HS-5 (cell line): ENCODE measurements at places on chromosomes 16 and 17.

DNA sequence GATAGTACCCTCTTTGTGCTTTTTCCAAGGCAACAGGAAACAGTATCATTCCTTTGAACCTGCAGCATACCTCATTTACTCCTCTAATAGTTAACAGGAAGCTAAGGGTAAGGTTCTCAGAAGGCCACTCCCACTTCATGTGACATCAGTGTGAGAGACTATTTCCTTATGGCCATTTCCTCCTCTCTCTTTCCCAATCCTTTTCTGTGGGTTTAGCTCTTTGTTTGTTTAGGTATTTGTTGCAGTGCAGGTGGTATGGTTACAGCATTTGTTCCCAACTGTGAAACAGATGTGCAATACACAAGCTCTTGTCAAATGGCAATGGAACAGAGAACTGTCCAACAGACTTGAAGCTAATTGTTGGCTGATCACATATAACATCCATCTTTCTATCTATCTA lies 14.7 kb downstream of the TMC5 start:
- no peak for DNase-seq

GRCh38 chr16:15572329-15573001 lies 70.5 kb downstream of the MARF1 start:
- peak; percentile 39 for DNase-seq

DNA sequence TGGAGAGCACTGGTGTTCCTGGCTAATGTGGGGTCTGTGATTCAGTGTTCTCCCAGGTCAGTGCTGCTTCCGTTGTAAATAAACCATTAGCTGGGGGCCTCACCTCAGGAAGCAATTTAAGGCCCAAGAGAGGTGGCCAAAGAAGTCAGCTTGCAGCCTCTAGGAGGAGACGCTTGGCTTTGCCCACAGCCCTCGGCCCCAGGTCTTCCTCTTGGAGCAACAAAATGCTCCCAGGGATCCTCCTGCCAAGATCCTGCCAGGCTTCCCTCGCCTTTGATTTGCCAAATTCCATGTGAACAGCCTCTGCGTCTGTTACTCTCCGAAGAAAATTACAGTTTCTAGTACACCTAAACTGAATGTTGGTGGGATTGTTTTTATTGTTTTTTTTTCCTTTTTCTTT lies 62.4 kb upstream of the TBX2 start:
- DNase-seq: no peak

- DNase-seq: no peak
These were observed 175.1 kb downstream of the FOXL1 start for GRCh38 chr16:86753399-86753798.

DNA sequence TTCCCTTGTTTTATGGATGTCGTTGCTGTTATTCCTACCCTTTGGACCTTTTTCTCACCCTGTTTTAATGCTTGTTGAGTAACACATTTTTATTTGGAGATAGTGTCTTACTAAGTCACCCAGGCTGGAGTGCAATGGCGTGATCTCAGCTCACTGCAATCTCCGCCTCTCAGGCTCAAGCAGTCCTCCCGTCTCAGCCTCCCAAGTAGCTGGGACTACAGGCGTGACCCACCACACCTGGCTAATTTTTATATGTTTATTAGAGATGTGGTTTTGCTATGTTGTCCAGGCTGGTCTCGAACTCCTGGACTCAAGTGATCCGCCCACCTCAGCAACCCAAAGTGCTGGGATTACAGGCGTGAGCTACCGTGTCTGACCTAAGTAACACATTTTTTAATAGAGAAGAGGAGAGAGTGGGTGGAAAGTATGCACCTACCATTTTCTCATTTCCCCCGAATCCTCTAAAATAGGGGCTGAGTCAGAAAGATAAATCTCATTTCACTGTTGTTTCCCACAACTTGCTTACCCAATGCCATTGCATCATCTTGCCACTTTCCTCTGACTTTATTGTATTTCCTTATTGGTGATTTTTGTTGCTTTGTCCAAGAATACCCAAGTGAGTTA lies 7.0 kb downstream of the DHX40 start:
- DNase-seq: no peak

- DNase-seq: no peak
These were observed 3.7 kb upstream of the SSTR2 start for GRCh38 chr17:73160980-73161630.

DNA sequence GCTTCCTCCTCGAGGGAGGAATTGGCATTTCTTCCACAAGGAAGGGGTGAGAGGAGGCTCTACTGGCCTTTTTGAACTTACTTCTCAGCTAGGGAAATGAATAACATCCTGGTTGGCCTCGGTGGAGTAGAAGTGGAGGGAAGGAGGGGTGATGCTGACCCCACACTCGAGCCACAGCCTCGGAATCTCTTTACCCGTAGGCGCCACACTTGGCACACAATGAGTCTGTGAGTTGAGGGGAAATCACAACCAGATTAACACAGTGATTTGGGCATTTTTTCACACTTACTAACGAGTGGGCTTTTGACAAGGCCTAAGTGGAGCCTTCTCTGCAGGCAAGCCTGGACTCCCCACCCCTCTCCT lies 47.3 kb upstream of the TBX2 start:
- DNase-seq: no peak

DNA sequence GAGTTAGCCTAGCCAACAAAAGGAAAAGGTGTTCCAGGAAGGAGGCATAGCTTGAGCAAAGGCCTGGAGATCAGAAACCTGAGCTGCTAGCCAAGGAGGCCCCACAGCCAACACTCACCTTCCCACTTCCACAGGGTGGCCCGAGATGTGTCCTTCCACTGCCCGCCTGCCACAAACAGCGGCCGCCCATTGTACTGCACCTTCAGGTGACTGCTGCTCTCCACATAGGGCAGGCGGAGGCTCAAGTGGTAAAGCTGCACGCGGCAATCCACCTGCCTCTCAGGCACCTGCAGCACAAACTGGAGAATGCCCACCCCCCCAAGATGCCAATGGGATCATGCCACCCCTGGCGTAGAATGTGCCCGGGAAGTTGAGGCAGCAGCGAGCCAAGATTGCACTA lies 111.5 kb downstream of the RMI2 start:
- DNase-seq: no peak

- no peak for DNase-seq
These were observed 10.0 kb downstream of the CMC2 start for GRCh38 chr16:80996688-80997138.

GRCh38 chr17:74842146-74842598 lies 17.5 kb downstream of the GRIN2C start:
- DNase-seq: no peak

DNA sequence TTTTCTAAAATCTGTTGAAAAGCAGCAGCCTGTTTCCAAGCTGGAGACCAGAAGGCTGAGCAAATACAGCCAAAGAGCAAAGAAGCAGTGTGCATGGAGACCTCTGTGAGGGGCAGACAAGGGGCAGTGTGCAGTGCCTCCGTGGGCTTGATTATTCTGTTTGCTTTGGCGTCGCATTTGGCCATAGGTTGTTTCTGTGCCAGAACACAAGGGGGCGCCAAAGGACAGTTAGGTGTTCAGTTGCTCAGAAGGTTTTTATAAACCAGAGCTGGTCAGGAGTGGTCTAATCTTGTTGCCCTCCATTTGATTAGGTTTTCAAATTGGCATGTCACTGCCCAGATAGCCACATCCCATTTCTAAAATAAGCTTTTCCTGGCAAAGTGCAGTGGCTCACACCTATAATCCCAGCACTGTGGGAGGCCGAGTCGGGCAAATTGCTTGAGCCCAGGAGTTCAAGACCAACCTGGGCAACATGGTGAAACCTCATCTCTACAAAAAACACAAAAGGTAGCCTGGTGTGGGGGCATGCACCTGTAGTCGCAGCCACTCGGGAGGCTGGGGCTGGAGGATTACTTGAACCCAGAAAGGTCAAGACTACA lies 10.6 kb downstream of the MYH3 start:
- peak; percentile 9 for DNase-seq

DNA sequence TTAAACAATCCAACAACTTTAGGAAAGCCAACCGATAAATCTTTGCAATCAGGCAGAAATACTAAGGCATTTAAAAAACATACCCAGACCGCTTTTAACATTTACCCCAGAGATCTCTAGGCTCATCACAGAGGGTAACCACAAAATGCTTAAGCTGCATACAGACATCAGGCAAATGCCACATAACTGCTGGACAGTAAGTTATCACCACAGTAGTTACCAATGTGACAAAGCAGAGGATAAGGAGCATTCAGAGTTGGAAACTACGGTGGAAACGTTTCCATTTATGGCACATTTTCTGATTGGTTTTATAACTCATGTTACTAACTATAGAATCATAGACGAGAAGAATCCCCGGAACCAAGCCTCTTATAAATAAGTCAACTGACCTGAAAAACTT lies 77.5 kb downstream of the KANSL1 start:
- no peak for DNase-seq

DNA sequence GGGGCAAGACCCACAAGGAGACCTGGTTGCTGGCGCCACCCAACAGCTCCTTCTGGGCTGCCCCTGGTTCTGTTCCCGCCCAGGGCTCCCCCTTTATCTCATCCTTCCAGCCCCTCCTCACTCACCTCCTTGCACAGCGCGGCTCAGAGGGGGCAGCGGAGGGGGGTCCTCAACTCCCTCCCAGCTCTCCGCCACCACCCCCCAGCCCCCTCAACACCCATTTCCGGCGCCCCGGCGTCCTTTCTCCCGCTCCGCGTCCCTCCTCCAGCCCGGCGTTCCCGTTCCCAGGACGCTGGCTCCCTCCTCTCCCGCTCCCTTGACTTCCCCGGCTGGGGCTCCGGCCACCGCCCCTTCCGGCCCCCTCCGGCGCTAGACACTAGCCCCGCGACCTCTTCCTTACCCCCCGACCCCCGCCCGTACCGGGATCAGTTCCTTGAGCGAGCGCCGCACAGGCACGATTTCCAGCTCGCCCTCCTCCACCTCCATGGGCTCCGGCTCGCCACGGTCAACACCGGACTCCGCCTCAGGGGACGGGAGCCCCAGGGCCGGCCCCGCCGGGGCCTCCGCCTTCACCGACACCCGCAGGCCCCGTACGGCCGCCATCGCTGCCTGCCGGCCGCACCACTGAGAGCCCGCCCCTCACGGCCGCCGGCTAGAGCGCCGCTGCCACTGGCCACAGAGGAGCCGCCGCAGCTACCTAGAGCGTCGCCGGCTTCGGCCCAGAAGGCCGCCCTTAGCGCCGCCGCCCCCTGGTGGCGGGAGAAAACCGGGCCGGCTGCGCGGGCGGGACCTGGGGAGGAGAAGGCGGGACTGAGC lies at the start of gene NCBP3:
NCBP3 (minus strand) TSS at position 626 of the 816 bp plus-strand sequence; CDS start at position 603, 23 bp downstream.
- DNase-seq: peak; percentile 50

- DNase-seq: no peak
These were observed at the start of gene TUBB3 for GRCh38 chr16:89922884-89923639. TUBB3 (plus strand) TSS chr16:89923342; CDS start chr16:89923402, 60 bp downstream.

DNA sequence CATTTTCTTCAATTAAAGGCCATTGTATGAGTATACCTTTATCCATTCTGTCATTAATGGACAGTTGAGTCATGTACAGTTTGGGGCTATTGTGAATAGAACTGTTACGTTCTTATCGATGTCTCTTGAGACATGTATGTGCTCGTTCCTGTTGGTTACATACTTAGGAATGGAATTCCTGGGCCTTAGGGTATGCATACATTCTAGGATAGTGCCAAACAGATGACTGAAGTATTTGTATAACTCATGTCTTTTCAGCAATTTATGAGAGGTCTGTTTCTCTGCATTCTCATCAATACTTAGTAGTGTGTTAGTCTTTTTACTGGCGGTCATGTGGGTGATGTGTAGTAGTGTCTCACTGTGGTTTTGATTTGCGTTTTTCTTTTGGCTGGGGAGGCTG lies 81.2 kb downstream of the USP22 start:
- peak; percentile 9 for DNase-seq

DNA sequence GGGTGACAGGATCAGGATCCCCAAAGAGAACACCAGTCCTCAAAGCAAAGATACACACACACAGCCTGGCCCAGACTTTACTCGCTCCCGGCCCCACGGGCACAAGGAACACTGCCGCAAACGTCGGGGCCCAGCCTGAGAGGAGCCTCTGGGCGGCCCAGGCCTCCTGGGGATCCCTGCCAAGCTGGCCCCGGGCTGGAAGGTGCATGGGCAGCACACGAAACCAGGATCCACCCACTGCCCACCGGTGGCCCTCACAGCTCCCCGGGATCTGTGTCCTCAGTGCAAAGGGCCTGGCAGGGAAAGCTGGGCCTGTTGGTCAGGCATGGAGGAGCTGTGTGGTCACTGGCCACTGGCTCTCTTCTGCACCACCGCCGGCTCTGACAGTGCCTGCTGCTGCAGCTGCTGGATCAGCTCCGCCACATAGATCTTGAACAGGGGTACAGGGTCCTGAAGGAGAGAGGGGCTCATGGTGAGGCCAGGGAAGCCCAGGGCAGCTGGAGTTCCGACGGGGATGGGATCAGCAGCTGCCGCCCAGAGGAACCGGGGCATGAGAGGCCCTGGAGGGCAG lies 2.9 kb downstream of the MRPL28 start:
- no peak for DNase-seq

- DNase-seq: no peak
These were observed 6.8 kb downstream of the KCNG4 start for GRCh38 chr16:84232969-84233368.

GRCh38 chr17:63196772-63197335 lies 230.8 kb downstream of the TANC2 start:
- DNase-seq: no peak

GRCh38 chr16:87762071-87762571 lies 3.7 kb downstream of the KLHDC4 start:
- no peak for DNase-seq

DNA sequence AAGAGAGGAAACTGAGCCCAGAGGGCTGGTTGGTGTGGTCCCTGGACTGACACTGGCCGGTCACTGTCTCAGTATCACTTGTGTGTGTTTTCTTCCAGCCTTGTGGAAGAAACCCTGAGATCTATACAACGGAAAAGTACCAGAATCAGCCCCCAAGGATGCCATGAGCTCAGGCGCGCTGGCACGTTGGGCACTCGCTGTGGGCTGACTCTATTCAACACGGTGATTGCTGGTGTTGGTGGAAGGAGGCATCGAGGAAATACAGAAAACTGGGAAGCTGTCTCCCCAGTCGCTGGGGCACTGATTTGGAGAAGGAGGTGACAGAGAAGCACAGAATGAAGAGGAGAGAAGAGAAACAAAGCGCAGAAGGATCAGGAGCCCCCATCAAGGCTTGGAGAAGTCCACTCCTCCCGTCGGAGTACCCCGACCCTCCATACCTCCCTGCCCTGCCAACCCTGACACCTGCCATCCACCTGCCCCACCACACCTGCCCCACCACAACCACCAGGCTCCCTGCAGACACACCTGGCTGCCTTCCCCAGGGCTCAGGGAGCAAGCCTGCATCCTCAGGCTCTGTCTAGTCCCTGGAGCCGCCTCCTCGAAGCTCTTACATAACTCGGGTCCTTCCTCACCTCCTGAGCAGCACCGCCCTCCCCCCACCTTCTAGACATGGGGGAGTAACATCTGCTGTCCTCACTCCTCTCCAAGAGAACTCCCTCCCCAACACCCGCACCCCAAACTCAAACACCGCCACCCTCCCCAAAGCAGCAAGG lies 66.5 kb downstream of the RBFOX3 start:
- DNase-seq: no peak

DNA sequence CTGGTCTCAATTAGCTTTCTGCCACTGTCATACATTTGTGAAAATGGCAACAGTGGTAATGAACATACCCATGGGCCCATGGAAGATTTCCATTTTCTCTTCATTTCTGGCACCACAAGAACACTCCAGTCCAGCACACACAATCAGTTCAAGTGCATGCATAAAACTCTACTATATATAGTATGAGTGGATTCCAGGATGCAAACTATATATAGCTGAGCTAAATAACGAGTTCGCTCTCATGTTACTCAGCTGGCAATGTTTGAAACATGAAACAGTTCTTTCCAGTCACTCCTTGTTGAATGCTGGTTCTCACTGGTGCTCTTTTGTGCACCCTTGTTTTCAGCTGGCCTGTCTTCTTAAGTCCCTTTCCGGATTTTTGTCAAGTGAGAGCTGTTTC lies 75.2 kb upstream of the DHX40 start:
- DNase-seq: no peak

GRCh38 chr16:534135-534534 lies 6.6 kb downstream of the CAPN15 start:
- DNase-seq: no peak
